ENCODE measurements at places on chromosomes 11 and 22.

DNA sequence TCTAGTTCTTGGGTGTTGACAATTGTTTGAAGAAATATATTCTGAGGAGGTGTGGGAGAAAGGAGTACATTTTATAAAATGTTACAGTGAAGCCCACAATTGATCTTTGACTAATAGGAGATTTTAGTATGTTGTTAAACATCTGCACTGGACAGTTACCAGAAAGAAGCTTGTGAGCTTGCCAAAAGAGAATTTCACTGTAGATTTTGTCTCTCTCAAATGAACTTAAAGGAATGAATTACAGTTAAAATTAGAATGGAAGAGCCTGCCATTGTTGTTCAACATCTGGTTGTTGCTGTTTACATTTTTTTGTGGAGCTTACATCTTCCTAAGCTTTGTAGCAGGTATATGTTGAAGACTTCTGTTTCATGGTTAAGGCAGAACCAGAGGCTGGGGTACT, 620.5 kb upstream of the CCDC179 start:
- DNase-seq = no peak

GRCh38 chr11:76799066-76799804, 16.1 kb downstream of the TSKU start:
- no peak for DNase-seq

- no peak for DNase-seq
Measured at GRCh38 chr11:10484461-10485180, 29.6 kb downstream of the AMPD3 start.

DNA sequence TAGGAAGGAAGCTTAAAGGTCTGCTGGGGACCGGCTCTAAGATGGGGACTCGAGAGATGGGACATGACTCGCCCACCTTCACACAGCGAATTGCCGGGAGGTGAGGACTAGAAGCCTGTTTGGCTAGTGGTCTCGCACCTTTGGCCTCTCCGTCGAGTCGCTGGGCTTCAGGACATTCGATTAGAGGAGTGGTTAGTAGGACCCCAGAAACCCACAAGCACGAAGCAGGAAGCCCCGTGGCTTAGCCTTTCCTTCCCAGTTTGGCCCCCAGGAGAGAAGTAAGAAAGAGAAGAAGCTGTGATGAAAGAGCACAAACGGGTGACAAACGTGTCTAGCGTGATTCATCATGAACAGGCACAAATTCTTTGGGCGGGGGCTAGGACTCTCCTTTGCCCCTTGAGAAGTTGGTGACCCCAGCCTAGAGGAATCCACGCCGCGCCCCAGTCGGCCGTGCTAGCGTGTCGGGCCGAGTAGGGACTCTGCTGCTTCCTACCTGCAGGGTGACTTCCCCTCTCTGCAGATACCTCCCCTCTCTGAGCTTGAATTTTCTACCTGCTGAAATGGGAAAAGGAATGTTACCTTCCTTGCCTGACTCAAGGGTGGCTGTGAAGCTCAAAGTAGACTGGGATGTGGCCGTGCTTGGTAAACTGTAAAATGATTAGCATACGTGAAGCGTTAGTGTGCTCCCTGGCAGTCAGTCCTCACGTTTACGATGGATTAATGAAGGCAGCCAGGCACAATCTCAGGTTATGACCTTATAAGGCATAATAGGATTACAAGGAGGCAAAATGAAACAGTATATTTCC, 1.1 kb upstream of the ADM start:
- DNase-seq = no peak

- DNase-seq = no peak
Measured at GRCh38 chr22:47401976-47402770, 639.7 kb downstream of the TBC1D22A start.

DNA sequence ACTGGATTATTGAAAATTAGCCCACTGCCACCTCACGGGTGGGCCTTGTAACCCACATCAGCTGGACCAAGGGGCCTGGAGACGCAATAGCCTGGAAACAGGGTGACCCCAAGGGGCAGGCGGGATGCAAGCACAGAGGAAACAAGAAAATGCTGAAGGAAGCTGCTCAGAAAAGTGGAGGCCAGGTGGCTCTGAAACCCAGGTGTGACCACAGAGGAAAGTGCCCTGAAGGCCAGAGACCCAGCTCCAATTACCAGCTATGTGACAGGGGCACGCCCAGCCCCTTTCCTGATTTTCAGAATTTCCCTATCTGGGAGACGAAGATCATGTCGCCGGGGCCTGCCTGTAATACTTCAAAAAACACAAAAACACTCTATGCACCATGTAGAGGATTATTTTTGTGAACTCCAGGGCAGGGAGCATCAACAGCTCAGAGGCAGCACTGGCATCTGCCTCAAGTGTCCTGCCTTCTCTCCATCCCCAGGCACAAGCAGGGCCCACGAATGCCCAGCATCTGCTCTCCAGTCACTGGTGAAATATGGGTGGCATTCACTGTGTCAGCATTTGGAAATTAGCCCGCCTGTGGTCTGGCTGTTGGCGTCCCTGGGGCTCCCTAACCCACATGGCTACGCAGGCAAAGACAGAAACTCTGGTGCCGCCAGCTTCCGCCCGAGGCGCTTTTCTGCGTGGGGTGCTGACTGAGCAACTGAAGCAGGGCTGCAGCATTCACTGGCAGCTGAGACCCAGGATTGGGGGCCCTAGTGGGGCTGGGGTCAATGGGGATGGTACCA, 6.3 kb downstream of the KCNJ1 start:
- no peak for DNase-seq

GRCh38 chr11:76791861-76792260, 8.7 kb downstream of the TSKU start:
- DNase-seq = no peak

- no peak for DNase-seq
Measured at GRCh38 chr22:47071078-47071806, 308.8 kb downstream of the TBC1D22A start.

- no peak for DNase-seq
Measured at GRCh38 chr11:75271730-75272129, 31.2 kb downstream of the TPBGL start.

DNA sequence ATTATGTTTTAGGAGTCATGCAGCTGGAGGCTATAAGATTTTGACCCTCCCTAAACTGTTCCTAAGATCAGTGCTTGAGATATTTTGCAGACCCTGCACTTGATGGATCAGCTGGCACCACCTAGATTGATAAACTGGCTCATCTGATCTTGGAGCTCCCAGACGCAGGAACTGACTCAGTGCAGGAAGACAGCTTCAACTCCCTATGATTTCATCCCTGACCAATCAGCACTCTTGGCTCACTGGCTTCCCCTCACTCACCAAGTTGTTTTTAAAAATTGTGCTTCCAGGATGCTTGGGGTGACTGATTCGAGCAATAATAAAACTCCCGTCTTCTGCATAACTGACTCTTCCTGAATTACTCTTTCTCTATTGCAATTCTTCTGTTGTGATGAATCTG, 637.5 kb upstream of the FAT3 start:
- DNase-seq = no peak
